Thoracic aorta endothelial cell (primary cell): ENCODE measurements at places on chromosomes 12 and 14. TPM values are rescaled to one million over a fixed set of nuclear protein-coding genes. Genes with fewer than 3 reads are reported as not detected.

The ZDHHC22 gene
- total RNA-seq: not detected in 2 replicates

The CEP290 gene
- 28.5 and 35.4 TPM in 2 replicates for total RNA-seq

The RD3L gene
- total RNA-seq: not detected in 2 replicates

The EID3 gene
- 35.5 and 38.6 TPM in 2 replicates for total RNA-seq

The FGF6 gene
- not detected in 2 replicates for total RNA-seq

The TRPV4 gene
- 0.80 and 1.7 TPM in 2 replicates for total RNA-seq

The TSPAN9 gene
- total RNA-seq: 41.6 and 46.1 TPM in 2 replicates
